Erythroblast (primary cell): ENCODE measurements at places on chromosomes 13 and 19.

DNA sequence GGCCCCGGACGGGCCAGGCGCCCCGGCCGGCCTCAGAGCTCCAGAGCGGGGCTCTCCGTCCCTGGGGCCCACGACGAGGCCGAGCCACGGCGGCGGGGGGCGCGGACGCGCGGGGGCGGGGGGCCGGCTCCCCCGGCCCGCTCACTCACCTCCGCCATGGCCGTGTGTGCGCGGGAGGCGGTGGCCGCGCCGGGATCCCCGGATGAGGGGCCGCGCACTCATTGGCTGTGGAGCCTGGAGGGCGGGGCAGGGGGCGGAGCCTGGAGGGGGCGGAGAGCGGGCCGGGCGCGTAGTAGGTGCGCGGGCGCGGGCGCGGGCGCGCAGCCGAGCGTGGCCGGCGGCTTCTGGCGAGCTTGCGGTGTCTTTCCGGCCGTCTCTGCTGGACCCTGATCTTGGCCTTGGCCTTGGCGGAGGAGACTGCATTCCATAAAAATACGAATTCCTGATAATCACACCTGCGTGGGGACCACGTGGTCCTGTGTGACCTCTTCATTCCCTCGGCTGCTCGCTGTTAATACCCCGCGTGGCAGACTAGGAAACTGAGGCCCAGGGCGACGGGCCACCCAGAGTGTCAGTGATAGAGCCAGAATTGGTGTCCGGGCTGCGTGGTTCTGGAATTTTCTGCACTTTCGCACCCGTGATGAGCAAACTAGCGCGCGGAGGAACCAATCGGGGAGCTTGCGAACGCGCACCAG, at the start of gene MIER2:
MIER2 (minus strand) TSS at position 172 of the 695 bp plus-strand sequence; CDS start at position 158, 14 bp downstream.
- DNase-seq = peak; percentile 86

DNA sequence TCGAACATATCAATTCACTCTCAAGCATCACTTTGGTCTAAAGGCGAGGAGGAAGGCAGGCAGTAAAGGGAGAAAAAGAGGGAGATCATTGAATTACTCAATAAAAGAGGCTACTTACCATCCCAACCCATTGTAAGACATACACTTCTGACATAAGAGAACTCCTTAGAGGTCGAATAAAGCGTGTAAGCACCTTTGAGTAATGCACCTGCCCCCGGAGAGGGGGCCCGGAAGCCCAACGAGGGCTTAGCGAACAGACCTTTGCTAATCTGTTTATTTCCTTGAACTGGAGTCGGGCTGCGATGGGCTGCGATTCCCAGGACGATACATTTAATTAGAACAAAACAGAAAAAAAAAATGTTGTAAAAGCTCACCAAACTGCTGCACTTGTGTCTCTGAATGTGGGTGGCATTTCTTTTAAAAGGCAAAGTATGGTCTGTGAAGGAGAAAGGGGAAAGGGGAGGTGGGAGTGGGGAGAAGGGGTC, 3.0 kb downstream of the ZC3H4 start:
- peak; percentile 71 for DNase-seq

DNA sequence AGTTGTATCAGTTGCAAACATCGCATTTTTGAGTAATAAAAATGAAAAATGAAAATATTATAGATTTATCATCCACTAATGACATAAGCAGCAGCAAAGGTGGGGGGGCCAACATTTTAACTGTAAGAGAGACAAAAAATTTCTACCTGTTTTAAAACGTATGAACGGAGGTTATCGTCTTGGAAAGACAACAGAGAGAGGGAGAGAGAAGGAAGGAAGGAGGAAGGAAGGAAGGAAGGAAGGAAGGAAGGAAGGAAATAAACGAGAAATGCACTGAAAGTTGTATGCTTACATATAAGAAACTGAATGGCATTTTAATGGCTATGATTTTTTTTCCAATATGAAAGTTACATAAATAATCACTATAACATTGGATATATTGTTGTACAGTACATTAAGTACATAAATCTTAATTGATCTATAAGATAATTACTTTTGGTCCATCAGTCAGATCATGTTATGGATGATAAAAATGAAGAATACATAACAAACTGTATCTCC, 862.8 kb upstream of the SLITRK1 start:
- no peak for DNase-seq

DNA sequence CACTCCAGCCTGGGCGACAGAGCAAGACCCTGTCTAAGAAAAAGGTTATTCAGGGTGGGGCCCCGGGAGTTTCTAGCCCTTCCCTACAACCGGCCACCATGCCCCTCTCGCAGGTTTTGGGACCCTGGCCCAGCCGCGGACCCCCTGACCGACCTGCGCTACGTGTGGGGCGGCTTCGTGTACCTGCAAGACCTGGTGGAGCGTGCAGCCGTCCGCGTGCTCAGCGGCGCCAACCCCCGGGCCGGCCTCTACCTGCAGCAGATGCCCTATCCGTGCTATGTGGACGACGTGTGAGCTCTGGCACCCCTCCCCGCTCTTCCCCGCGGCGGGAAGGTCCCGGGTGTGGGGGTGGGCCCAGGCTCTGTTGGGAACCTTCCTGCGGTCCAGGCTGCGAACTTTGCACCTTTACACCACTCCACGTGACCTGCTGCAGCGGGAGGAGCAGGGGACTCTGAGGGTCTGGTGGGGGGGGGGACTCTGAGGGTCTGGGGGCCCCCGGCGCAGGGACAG, 6.3 kb downstream of the ABCA7 start:
- DNase-seq = no peak

DNA sequence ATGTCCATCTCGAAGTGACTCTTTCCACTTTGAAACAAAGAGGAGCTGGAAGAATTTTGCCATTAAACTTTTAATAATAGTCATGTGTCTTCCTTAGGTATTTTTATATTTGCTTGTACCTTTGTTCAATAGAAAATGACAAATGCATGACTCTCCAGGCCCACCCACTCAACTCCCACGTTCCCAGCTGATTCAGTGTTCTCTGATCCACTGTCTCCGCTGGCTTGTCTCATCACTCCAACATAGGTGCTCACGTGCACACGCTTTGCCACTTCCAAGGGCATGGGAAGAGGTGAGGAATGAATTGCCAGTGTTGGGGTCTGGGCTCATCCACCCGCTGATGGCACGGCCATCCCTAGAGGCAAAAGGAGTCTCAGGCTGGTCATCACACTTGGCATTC, 24.5 kb downstream of the RASL11A start:
- DNase-seq = no peak

- no peak for DNase-seq
Measured at GRCh38 chr13:113848431-113849260, 15.2 kb downstream of the GAS6 start.

DNA sequence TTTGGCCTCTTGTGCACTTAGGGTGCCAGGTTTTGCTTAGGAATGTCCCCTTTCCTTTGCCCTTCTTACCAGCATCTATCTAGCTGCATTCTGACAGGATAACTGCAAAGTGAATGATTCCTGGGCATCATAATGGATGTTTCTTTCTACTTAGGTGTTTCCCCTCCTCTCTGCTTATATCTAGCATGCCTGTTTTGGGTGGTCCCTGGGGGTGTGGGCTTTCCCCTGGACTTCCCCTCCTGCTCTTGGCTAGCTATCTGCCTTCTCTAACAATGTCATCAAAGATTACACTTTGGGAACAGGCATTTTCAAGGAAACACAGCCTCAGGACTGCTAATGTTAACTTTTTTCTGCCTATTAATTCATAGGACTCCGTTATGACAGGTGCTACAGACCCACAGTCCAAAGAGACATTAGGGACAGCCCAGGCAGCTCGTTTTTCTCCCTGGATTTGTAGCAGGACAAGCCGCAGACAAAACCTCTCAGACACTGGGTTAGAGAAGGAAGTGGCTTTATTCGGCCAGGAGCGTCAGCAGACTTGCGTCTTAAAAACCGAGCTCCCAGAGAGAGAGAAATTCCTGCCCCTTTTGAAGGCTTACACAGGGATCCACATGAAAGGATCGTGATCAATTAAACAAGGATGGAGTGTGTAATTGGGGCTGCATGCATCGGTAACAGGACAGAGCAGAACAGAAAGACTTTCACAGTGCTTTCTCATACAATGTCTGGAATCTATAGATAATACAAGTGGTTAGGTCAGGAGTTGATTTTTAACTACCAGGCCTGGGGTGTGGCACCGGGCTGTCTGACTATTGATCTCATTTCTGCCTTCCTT, 17.3 kb downstream of the ZNF700 start:
- DNase-seq = peak; percentile 33

DNA sequence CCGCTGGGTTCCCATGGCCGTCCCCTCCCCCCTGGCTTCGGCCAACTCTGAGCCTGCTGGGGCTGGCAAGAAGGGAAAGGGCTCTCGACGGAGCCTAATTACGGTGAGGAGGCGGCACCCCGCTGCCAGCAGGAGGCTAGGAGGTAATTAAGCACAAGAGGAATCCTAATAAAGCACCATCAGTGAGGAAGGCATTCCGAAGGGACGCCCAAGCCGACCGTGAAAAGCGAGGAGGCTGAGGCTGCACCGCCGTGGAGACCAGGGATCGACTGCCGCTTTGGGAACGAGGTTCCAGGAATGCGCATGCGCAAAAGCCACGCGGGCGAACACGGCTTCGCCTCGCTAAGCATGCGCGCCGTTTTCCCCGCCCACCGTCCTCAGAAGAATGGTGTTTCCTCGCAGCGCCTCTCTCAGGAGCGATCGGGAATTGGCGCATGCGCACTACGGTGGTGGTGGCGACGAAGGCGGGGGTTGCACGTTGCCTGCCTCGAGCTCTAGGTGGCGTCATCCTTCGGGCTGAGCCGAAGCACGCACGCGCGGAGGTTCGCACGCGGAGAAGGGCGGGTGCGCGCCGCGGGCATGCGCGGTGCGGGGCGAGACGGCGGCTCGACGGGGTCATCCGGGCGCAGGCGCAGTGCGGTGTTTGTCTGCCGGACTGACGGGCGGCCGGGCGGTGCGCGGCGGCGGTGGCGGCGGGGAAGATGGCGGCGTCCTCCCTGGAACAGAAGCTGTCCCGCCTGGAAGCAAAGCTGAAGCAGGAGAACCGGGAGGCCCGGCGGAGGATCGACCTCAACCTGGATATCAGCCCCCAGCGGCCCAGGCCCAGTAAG, at the start of gene MAP2K7:
MAP2K7 (plus strand) TSS at position 634 of the 830 bp plus-strand sequence; CDS start at position 702, 68 bp downstream.
- DNase-seq = peak; percentile 100

DNA sequence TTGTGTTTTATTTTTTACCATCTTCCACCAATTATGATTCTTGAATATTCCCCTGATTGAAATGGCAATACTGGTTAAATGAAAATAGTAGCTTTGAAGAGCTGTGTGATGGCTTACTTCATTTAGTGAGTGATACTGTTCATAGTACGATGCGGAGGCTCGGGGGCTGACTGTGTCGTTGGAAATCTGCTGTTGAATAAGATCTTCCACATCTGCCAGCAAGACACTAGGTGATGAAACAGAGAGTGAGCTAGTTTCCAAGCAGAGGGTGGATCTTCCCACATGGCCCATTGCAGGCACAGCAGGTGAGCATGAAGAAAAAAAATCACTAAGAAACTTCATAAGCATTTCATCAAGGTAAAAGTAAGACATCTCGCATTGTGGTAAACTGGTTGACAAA, 22.5 kb downstream of the CPB2 start:
- DNase-seq = no peak

GRCh38 chr19:12676384-12676792, 5.3 kb downstream of the DHPS start:
- peak; percentile 90 for DNase-seq

DNA sequence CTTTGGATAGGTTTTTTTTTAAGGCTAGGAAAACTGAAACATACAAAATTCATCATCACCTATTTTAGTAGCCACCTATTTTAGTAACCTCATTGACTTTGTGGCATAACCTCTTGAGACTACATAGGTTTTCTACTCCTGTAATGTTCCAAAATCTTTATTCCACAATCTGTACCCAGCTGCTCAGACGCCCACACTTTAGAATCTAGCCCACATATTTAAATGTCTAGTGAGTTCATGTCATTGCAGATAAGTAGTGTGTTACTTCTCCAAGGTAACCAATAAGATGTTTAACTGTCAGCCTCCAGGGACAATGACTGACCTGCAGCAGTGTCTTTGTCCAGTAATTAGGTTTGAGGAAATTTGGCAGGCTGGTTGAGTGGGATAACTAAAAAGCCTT, 330.2 kb downstream of the MZT1 start:
- DNase-seq = no peak

DNA sequence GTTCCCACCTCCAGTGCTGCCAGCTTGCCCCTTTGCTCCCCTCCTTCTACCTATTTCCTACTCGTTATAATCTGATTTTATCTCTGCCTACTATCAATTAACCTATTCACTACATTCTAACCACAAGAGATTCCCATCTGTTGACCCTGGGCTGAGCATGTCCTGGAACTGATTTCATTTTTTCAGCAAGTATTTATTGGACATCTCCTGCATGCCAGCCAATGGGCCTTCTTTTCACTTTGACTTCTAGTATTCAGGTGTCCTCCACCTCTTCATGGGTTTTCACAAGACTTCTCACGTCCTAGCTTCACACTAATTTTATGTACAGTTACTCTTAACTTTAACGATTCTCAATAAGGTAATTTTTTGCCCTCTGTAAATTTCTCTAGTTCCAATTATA, 282.7 kb upstream of the KLHL1 start:
- DNase-seq = no peak

DNA sequence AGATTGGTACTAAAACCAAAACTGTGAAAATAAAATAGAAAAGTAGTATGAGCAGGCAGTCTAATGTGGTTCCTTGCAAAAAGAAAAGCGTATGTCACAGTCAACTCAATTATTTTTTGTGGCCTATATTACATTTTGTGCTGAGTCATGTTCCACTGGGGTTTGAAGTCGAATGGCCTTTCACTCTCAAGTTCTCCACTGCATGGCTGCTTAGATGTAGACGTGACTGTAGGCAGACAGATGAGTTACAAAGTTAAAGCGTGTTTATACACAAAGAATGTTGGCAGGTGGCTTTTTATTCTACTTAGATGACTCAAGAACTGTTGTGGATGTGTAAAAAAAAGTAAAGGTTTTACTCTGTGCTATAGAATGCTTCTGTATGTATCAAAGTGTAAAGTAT, 133.9 kb downstream of the SLITRK6 start:
- DNase-seq = peak; percentile 31

GRCh38 chr13:104085611-104086010, 1019.4 kb upstream of the SLC10A2 start:
- no peak for DNase-seq

DNA sequence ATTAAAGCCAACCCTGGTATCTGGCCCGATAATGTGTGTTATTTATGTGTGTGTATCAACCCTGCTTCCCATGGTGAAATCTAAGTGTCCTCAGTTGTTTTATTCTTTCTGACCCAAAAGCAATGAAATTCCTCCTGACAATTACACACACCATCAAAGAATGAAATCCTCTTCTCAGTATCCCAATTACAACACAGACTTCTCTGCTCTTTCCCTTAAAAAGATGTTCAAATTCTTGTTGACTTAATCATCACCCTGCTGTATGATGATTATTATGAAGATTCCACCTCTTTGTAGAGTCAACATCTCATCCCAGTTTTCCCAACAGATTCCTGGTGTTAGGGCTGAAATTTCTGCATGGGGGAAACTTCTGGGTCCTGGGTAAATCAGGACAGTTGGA, 8.9 kb upstream of the TRPC4 start:
- no peak for DNase-seq

GRCh38 chr19:31296741-31297390, 52.4 kb downstream of the TSHZ3 start:
- DNase-seq = no peak
